ENCODE measurements at places on chromosomes 7 and 10.

DNA sequence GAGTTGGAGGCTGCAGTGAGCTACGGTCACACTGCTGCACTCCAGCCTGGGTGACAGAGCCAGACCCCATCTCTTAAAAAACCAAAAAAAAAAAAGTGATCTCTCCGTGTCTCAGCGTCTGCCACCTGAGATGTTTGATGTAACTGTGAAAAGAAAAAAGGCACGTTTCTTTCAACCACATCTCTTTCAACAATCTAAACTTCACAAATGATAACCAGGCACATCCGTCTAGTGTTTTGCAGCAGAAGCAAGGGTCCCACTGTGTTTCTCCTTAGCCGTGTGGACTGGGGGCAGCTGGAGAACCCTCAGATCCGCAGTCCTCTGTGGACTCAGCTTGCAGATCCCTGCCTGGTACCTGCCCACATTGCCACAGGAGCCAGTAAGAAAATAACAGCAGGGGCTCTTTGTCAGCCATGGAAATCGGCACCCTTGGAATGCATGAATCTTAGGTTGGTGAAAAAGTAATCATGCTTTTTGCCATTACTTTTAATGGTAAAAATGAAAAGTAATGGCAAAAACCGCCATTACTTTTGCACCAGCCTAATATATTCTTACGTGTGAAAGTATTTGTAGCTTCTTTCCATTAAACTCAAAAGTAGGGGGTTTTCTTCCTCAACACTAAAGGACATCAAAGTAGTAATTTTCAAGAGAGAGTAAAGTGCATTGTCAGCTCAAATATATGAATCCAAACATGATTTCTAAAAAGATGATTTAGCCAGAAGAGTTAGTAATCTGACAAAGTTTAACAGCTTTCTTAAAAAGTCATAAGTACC lies 276.5 kb downstream of the CCDC3 start:
- no peak for DNase-seq

DNA sequence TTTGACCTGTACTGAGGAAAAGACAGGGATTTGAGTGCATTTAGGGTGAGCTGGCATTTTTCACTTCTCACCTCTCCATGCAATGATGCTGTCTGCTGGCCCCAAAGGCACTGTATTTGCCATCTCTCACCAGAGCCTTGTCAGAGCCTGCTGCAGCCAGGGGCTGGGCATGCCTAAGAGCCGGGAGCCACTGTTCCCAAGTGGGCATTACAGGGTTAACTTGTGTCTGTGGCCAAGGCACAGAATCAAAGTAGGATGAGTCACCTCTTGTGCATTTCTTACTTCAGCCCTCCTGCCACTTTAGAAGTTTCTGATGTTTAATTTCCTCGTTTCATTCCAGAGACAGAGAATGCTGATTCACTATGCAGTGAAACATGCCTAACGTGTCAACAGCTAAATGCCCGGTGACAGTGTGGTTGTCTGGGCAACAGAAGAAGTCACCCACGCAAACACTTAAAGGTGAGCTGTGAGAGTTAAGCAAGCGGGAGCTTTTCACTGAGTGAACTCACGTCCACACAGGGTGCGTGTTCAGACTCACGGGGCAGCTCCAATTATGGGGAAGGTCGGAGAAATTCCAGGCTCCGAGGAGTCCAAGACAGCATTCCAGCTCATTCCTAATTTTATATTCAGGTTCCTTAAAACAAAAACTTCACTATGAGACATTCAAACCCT lies 57.1 kb upstream of the IGFBP3 start:
- DNase-seq = no peak

DNA sequence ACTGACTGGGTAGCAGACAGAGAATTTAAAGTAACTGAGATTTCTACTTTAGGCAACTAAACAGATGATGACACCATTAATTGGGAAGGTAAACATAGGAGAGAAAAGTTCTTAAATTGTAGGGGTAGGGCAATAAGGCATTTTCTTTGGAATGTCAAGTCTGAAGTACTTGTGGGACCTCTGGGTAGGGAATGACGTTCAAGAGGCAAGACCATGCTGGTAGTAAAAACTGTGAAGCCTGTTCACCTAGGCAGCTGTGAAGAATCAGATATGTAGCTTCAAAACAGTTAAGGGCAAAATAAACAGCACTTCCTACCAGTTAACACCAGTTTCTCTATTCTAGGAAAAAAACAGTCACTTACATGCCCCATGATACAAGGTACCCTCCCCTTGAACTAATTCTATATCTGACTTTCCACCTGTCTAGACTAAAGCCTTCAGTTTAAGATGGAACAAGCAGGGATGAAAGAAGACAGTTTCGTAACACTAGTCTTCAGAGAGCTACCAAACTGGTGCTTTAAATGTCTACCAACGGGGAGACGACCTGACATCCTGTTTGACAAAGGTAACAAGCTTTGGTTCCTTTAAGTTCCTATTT lies 63.1 kb upstream of the KCNIP2 start:
- DNase-seq = no peak

- DNase-seq = no peak
These were observed 7.8 kb downstream of the FHIP2A start for GRCh38 chr10:114829160-114829909.

DNA sequence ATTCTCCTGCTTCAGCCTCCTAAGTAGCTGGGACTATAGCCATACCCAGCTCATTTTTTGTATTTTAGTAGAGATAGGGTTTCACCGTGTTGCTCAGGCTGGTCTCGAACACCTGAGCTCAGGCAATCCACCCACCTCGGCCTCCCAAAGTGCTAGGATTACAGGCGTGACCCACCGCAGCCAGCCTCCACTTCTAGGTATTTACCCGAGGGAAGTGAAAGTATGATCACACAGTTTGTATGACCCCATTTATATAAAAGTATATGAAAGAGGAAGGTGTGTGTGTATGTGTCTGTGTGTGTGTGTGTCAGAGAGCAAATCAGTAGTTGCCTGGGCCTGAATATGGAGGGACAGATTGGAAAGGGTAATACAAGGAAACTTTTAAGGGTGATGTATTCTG lies 2.0 kb upstream of the PURB start:
- DNase-seq = no peak

GRCh38 chr7:71627651-71628050 lies 495.7 kb downstream of the GALNT17 start:
- DNase-seq = no peak

DNA sequence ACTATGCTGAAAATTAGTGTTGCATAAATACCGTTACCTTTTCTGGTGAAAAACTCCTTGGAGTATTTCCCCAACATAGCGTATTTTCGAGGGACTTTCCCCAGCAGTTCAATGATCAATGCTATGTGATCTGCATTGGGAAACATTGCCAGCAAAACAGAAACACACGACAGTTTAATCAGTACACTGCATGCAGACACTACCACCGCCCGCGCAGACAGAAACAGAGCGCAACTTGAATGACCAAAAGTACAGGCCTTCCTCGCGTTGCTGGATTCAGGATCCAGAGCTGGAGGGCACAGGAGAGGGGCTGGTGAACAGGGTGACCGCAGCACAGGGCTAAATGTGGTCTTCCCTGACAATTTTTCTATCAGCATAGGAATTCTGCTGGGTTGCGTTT lies 111.7 kb downstream of the KMT2E start:
- DNase-seq = no peak

- DNase-seq = no peak
These were observed at the start of gene MGAM2 for GRCh38 chr7:142111499-142111898. Gene MGAM2, plus strand, starts transcription at chr7:142111718. Its CDS starts 5,156 bp downstream, at chr7:142116874.

DNA sequence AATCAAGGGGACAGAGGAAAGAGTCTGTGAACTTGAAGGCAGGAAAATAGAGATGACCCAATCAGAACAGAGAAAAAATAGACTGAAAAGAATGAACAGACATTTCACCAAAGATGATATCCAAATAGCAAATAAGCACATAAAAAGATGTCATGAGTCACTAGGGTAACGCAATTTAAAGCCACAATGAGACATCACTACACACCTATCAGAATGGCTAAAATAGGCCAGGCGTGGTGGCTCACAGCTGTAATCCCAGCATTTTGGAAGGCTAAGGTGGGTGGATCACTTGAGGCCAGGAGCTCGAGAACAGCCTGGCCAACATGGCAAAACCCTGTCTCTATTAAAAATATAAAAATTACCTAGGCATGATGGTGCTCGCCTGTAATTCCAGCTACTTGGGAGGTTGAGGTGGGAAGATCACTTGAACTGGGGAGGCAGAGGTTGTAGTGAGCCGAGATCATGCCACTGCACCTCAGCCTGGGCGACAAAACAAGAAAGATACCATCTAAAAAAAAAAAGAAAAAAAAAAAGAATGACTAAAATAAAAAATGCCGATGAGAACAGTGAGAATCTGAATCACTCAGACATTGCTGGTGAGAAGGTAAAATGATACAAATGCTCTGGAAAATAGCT lies 100.9 kb downstream of the LHPP start:
- no peak for DNase-seq

DNA sequence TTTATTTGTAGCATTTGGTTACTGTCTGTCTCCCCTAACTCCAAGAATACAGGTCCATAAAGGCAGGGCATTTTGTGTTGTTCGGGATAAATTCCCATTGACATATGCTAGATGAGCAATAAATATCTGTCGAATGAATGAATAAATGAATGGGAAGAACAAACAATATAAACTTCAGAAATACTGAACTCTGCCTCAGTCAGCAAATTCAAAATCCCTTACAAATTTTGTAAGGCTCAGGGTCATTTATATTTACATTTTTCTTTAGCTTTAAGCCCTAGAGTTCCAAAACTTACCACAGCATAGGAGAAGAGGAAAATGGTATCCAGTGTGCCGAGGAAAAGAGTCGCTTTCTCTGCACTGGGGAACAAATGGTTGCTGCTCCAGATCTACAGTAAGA lies 29.0 kb downstream of the SLC37A3 start:
- no peak for DNase-seq

- DNase-seq = no peak
These were observed 165.7 kb downstream of the PTPN20 start for GRCh38 chr10:47076949-47077361.

- no peak for DNase-seq
These were observed 9.4 kb downstream of the NIPSNAP2 start for GRCh38 chr7:55973747-55974250.

- DNase-seq = no peak
These were observed 203.8 kb upstream of the SVIL start for GRCh38 chr10:29838539-29838938.

GRCh38 chr7:69844264-69844868 lies 246.1 kb downstream of the AUTS2 start:
- no peak for DNase-seq

GRCh38 chr7:17758008-17758407 lies 182.3 kb downstream of the SNX13 start:
- DNase-seq = no peak

GRCh38 chr7:137636376-137636775 lies 210.4 kb downstream of the DGKI start:
- no peak for DNase-seq
